Renal pelvis (tissue), 12 donors: ENCODE measurements at places on chromosomes 1 and 21. TPM values are rescaled to one million over a fixed set of nuclear protein-coding genes. Genes with fewer than 3 reads are reported as not detected.

APOBEC4 gene
- not detected for polyA plus RNA-seq

KDF1 gene
- 11.5 TPM for polyA plus RNA-seq

C1orf141 gene
- polyA plus RNA-seq = not detected

EFHD2 gene
- polyA plus RNA-seq = 15.6 TPM

RAB7B gene
- polyA plus RNA-seq = 1.9 TPM

USH2A gene
- polyA plus RNA-seq = 0.31 TPM

CD164L2 gene
- polyA plus RNA-seq = 0.47 TPM

TMEM183A gene
- 72.6 TPM for polyA plus RNA-seq

GJA9 gene
- polyA plus RNA-seq = 0.47 TPM

CHD1L gene
- polyA plus RNA-seq = 59.8 TPM

URB2 gene
- polyA plus RNA-seq = 7.9 TPM

TMEM81 gene
- 4.7 TPM for polyA plus RNA-seq

ST6GALNAC3 gene
- polyA plus RNA-seq = 81.7 TPM

SEC16B gene
- polyA plus RNA-seq = 6.6 TPM

SPRR1B gene
- polyA plus RNA-seq = not detected
